Panc1 (cell line): ENCODE measurements at places on chromosomes 6 and 20.
A peak's percentile ranks its signal among the peaks of the same experiment; 100 is the strongest.

- peak; percentile 36 for DNase-seq
Observed at GRCh38 chr6:111011360-111012142, 29.7 kb downstream of the RPF2 start.

DNA sequence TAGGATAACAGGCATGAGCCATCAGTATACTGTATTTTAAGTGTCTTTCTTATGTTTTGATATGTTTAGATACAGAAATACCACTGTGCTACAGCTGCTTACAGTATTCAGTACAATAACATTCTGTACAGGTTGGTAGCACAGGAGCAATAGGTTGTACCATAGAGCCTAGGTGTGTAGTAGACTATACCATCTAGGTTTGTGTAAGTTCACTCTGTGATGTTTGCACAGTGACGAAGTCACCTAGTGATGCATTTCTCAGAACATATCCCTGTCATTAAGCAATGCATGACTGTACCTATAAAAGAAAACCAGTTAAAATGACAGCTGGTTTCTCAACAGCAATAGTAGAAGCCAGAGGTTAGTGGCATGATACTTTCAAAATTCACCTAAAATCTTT is 3.0 kb upstream of the ZBTB24 start:
- DNase-seq: peak; percentile 81

GRCh38 chr6:36912030-36912454 is 26.3 kb downstream of the C6orf89 start:
- no peak for DNase-seq

DNA sequence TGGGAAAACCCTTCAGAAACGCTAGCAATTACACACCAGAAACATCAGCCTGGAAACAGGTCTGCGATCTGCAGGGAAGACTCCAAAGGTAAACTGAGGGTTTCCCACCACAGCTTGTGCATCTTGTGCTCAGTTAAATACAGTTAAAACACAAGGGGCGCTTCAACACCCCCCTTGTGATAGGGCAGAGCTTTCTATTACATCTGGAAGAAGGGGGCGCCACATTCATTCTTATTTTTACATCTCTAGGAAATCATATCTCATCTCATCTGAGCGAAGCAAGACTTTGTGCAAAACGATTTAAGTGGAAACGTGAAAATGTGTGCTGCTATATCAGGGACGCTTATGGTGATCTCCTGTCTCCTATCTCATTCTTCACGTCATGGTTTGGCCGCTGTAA is 58.5 kb downstream of the PRND start:
- no peak for DNase-seq

- DNase-seq: no peak
Observed at GRCh38 chr6:34934516-34934915, 45.5 kb downstream of the ANKS1A start.

DNA sequence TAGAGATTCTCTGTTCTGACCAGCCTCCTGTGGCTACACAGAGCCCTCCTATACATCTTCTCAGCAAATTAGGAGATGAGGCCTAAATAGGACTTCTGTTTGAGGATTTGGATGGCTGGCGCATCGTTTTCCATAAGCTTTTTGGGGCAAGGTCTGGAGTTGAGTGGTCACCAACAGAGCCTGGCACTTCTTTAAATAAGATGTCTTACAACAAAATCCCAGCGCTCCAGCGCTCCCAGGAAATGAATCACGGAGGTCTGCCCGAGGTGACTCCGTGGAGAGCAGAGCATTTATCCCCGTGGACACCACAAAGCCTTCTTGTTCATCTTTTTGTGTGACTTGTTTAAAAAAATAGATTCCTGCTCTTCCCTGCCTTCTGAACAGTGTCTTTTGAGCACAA is 75.3 kb downstream of the GNAS-AS1 start:
- DNase-seq: no peak

- no peak for DNase-seq
Observed at GRCh38 chr6:15672818-15673217, 10.0 kb upstream of the DTNBP1 start.

DNA sequence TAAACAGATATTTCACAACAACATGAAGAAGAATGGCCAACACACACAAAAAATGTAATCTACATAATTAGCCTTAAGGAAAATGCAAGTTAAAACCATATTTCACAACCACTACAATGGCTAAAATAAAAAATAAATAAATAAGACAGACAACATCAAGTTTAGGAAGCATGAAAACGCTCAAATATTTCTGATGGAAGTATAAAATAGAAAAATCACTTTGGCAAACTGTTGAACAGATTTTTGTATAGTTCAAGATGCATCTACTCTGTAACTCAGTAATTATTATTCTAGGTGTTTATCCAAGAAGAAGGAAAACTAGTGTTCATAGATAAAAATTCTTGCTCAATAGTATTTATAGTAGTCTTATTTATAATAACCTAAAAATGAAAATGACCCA is 1410.1 kb upstream of the ADGRB3 start:
- DNase-seq: no peak

GRCh38 chr6:166643891-166644590 is 17.0 kb upstream of the RPS6KA2 start:
- DNase-seq: no peak

- no peak for DNase-seq
Observed at GRCh38 chr6:156883497-156884252, 106.5 kb downstream of the ARID1B start.

GRCh38 chr6:108024427-108025073 is 50.0 kb downstream of the OSTM1 start:
- no peak for DNase-seq

- DNase-seq: no peak
Observed at GRCh38 chr6:109304284-109305015, 77.8 kb downstream of the CD164 start.

GRCh38 chr6:129340983-129341382 is 369.0 kb downstream of the ARHGAP18 start:
- DNase-seq: no peak

GRCh38 chr6:18350712-18351111 is 36.4 kb upstream of the RNF144B start:
- DNase-seq: no peak

DNA sequence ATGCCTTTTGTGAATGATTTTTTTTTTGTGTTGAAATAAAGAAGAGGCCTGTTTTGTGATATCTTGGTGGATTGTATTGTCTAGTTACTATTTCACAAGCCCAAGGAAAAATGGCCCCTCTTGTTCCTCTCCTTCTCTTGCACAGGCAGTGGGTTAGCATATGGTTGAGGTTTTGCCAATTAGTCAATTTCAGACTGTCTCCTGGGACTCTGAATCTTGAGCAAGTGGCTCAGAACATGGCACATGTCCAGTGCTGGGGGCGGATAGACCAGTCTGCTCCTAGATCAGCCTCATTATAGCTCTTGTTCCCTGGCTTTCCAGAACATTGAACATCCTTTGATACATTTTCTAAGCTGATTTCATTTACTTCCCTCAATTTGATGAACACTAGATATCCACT is 589.2 kb downstream of the PHF3 start:
- DNase-seq: no peak

- DNase-seq: no peak
Observed at GRCh38 chr20:60334911-60335310, 376.7 kb downstream of the CDH26 start.

DNA sequence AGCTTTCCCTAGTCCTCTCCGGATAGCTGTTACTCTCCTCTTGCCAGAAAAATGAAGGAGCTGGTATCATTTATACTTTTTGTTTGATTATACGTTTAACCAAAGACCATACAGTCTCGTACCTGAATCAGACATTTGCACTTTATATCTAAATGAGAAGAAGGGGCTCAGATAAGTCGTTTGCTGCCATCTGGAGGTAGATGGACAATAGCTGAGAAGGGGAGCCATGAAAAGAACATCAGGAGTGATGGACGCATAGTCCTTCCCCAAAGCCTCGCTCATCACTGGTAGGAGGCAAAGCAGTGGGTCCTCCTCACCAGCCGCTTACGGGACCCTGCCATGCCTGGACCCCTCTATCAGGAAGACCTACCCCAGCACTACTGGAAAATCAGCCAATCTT is 45.4 kb downstream of the RPF2 start:
- no peak for DNase-seq

- DNase-seq: no peak
Observed at GRCh38 chr6:166109608-166110007, 58.0 kb downstream of the TBXT start.

- no peak for DNase-seq
Observed at GRCh38 chr6:91268941-91269340, 682.1 kb upstream of the MAP3K7 start.

- peak; percentile 56 for DNase-seq
Observed at GRCh38 chr20:53828088-53828681, 234.5 kb upstream of the ZNF217 start.

DNA sequence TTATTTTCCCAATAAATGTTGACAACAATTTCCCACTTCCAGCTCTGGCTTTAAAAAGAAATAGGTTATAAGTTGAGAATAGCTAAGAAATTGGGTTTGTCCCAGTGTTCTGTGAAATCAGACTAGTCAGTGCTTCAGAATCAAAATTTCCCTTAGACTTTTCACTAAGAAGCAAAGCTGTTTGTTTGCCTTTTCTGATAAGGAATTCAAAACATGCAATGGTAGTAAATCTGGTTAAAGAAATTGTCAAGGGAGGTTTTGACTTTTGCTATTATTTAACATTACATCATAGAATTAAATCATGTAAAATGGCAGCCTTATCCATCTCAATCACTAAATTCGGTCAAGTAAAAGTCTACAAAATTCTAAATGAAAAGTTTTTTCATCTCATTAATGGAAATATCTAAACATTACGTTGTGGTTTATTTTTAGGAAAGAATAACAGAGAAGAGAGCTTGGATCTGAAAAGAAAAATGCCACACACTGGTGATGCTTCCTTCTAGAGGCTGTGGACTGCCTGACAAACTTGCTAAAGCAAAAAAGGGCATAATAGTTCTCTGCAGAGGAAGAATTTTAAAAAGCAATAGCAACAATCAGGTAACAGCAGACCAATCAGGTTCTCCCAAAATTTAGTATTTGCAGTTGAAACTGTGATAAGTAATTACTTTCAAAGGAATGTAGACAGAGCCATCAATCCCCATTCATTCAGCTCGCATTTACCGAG is 36.4 kb downstream of the PLAGL1 start:
- no peak for DNase-seq

GRCh38 chr6:36542041-36542440 is 5.2 kb downstream of the STK38 start:
- DNase-seq: no peak

DNA sequence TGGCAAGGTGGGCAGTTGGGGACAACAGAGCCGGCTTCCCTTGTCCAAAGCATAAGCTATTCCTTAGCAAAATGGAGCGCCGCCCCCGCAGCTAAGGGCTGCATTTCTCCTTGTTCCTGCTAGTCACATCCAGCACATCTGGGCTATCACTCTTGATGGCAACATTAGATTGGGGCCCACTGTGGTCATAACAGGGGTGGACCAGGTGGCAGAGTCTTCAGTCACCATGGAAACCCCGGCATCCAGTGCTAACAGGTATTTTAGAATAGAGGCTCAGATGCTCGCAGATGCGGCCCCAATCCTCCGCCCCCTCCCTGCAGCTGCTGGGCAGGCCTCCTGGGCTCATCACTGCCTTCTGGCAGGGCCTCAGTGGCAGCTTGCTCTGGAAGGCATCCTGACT is 168.2 kb upstream of the PROKR2 start:
- DNase-seq: no peak

- DNase-seq: no peak
Observed at GRCh38 chr6:40960742-40961430, 78.1 kb downstream of the UNC5CL start.

DNA sequence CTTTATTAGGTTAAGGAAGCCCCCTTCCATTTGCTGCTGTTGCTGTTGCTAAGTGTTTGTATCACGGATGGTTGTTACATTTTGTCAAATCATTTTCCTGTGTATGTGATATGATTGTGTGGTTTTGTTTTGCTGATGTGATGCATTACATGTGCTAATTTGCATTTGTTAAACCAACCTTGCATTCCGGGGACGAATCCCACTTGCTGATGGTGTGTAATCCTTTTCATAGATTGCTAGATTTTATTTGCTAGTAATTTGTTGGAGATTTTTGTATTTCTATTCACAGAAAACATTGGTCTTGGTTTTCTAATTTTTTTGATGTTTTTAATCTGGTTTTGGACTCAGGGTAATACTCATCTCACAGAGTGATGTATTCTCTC is 167.8 kb downstream of the WDR27 start:
- DNase-seq: no peak

GRCh38 chr6:167858086-167858591 is 31.4 kb downstream of the AFDN start:
- no peak for DNase-seq

DNA sequence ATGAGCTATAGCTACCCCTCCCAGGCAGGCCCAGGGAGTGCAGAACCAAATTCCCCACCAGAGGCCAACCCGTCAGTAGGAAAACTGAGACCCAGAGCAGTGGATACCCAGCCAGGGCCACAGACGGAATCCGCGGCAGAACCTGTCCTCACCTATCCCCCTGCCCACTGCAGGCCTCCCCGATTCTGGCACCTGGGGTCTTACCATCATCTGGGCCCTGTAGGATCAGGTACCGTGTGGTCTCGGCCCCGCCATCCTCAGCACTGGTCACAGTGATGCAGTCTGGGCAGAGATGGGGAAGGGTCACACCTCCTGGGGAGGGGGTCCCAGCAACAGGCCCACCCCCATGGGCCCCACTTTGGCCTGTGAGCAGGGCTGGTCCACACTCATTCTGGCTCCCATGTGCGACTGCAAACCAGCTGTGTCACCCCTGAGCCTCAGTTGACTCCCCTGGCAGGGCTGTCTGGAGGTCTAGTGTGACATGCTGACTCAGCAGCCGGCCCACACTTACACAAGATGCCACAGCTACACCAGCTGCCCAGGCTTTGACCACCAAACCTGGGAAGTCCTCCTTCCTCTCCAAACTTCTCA is 3.8 kb downstream of the ZNF335 start:
- no peak for DNase-seq
